ENCODE measurements at places on chromosomes 4 and X.

- no peak for DNase-seq
Measured at GRCh38 chr4:54517781-54518444, 139.8 kb upstream of the KIT start.

- DNase-seq = no peak
Measured at GRCh38 chr4:76857074-76857409, 40.9 kb downstream of the SOWAHB start.

DNA sequence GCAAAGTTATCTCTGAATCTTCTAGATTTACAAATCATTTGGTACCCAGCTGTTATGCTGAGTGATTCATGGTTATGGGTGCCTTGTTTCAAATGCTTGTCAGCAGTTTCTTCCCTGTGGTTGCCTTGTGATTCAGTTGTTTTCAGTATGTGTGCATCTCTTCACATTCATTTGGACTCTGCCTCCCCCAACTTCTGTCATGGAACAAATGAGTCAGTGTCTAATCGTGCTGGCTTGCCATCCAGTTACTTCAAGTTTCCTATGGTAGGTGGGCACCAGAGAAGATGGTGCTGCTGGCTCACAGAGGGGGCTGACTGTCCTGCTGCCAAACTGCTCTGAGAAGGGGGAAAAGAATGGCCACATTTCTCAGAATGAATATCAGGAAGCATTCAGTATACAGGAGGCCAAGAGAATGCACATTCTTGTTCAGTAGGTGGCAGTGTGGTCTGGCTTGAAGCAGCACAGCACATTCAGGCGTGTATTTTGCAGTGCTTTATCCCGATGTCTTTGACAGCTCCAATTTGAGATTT is 260.9 kb downstream of the GLUD2 start:
- peak; percentile 0 for DNase-seq

DNA sequence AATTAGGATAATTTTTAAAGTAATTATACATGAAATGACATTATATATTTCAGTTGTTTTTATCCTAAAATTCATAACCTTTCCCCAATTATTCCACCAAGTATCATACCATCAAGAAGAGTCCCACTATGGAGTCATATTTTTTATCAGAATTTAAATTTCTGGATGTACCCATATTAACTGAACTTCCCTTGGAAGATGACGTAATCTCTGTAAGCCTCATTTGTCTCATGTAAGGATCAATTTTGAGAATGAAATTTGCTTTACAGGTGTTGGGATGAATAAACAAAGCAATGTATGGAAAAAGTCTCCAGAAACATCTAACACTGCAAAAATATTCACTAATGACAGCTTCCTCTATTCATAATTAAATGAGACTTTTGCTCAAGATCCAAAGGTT is 147.5 kb downstream of the NPFFR2 start:
- DNase-seq = no peak

GRCh38 chr4:19557161-19557560 is 694.5 kb upstream of the SLIT2 start:
- no peak for DNase-seq

GRCh38 chr4:105619188-105619931 is 66.9 kb downstream of the ARHGEF38 start:
- DNase-seq = no peak

All from stimulated activated CD8-positive, alpha-beta memory T cell treated with anti-CD3 and anti-CD28 coated beads, Interleukin-15, amount 100 ng/mL, for 24 hours (primary cell).